Activated naive CD4-positive, alpha-beta T cell treated with anti-CD3 and anti-CD28 coated beads, Interleukin-2, amount 10 ng/mL, durations not matched to agents 7 days and 5 days (primary cell): ENCODE measurements at places on chromosomes 5 and 9.
A peak's percentile ranks its signal among the peaks of the same experiment; 100 is the strongest.

- no peak for DNase-seq
Measured at GRCh38 chr9:94779031-94779430, 52.5 kb downstream of the AOPEP start.

- DNase-seq = no peak
Measured at GRCh38 chr9:116484492-116485061, 202.5 kb upstream of the TRIM32 start.

DNA sequence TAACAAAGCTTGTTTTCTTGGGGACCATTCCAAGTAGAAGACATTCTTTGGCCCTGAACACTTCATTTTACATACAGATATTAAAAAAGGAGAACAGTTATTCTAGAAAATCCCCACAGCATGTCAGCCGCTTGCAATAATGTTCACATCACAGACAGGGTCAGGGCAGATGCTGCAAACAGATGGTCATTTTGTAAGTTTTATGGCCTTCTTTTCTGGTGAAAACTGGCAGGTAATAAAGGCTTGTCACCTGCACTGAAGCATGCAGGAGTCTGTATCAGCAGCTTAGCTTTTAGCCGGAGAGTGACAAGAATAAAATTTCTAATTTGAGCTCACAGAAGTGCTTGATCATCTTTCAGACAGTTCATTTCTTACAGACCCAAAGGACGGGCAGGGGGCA lies 220.9 kb upstream of the DAP start:
- no peak for DNase-seq

DNA sequence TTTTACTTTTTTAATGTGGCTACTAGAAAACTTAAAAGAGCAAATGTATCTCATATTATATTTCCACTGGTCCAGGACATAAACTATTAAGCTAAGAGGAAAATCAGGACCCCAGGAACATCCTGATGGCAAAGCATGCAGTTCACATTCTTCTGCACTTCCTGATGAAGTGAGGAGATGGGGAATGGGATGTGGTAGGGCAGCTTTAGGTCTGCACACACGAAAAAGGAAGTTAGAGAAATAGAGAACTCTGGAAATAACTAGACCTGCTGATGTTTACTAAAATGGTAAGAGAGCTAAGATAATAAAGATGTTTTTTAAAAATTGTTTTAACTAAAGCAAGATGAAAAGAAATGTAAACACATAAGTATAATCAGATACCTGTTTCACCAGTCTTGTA lies 39.7 kb upstream of the NIPBL start:
- DNase-seq = no peak

- DNase-seq = no peak
Measured at GRCh38 chr9:22158927-22159346, 149.8 kb upstream of the CDKN2B start.

GRCh38 chr9:37503736-37504135 lies 18.0 kb downstream of the POLR1E start:
- DNase-seq = no peak

DNA sequence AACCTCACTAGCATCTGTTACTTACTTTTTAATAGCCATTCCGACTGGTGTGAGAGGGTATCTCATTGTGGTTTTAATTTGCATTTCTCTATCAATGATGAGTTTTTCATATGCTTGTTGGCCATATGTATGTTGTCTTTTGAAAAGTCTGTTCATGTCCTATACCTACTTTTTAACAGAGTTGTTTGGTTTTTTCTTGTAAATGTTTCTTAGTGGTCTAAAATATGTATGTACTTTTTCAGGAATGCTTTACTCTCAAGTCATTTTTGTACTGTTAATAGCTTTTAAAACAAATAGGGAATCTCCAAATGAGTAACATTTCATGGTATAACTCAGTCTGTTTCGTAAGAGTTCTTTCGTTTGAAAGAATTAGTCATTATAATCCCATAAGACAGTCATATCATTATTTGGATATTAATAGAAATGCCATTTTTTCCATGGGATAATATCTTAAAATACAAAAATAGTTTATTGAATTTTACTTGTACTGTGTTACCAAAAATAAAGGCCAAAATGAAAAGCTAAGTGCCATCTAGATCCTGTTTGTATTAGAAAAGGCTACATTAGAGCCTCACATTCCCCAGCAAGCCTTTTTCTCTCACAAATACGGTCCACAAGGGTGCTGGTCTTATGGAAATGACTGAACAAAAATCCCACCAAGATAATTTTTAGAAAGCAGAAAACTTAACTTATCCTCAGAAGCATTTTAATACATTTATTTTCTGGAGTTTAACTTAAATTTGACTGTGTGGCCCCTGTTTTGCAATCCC lies 247.7 kb downstream of the PJA2 start:
- DNase-seq = no peak

- no peak for DNase-seq
Measured at GRCh38 chr9:127991017-127991756, 10.4 kb upstream of the EEIG1 start.

- no peak for DNase-seq
Measured at GRCh38 chr5:30436691-30437090, 756.8 kb upstream of the CDH6 start.

DNA sequence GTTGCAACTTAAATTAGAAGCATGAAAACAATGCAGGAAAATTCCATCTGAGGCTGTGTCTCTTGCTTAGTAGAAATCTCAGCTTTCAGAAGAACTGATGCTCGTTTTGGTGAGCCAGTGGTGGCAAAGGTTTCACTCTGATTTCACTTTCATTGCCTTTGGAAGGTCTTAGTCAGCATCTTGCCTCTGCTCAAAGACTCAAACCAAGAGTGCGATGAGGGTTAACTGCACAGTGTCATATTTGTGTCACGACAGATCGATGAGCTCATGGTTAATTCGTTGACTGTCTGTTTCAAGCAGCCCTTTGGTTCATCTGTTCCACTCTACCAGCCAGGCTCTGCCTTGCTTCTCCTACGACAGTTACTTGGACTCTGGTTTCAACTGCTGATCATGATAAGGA lies 331.3 kb upstream of the KIF2A start:
- DNase-seq = no peak

- no peak for DNase-seq
Measured at GRCh38 chr5:2303431-2304100, 420.8 kb upstream of the IRX4 start.

DNA sequence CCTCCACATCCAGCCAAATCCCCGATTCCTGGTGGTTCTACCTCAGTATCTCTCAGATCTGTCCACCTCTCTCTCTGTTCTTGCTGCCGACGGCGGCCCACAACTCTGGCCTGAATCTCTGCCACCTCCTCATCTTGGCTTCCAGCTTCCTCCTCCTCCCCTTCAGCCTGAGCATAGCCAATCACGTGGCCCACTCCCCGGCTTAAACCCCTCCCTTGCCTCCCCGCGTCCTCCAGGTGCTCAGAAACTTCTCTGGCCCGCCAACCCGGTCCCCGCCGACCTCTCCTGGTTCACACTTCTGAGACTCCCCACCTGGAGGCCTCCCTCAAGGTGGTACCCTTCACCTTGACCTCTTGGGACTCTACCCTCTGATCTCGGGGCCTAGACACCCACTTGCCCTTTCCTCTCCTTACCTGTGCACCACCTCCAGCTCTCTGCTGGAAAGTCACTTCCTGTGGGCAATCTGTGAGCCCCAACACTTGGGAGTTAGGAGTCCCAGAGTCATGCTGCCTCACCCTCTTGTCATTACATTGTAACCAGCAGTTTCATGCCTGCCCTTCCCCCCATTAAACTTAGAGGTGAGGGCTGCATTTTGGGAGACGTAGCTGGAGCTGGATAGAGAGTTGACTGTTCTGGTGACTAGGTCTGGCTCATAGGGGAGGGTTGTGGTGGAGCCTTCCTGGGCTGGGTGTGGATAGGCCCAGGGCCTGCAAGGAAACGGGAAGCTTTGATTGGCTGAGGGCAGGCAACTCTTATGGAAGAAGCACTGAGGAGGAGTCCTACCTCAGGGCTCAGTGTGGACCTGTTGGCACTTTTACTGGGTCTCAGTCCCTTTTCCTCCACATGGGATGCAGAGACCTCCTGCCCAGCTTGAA lies 4.5 kb upstream of the SET start:
- peak; percentile 90 for DNase-seq

DNA sequence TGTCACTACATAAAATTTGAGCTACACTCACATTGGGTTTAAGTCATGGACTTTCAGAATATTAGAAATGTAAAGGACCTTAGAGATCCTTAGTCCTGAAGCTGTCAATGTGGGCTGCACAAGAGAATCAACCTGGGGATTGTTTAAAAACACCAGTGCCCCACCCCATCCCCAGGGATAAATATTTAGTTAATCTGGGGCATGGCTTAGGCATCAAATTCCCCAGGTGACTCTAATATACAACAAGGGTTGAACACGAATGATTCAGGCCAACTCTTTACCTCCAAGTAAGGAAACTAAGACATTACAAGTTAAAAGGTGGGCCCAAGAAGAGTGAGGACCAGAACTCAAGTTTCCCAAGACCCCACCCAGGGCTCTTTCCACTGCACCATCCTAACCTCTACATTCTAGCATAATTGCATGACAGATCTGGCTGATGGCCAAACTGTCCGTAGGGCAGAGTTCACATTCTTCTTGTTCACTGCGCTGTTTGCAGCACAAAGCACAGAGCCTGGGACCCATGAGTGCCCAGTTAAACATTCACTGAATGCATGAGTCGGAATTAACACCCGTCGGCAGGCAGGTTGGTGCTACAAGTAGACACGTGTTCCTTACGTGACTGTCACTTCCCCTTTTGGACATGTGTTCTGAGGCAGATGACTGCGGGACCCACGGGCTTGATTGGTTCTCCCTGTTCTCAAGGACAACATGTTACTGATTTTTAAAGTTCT lies 25.2 kb downstream of the CYFIP2 start:
- no peak for DNase-seq

- no peak for DNase-seq
Measured at GRCh38 chr9:27468000-27468399, 56.1 kb upstream of the IFNK start.

GRCh38 chr9:20477940-20478620 lies 144.2 kb downstream of the MLLT3 start:
- DNase-seq = no peak

DNA sequence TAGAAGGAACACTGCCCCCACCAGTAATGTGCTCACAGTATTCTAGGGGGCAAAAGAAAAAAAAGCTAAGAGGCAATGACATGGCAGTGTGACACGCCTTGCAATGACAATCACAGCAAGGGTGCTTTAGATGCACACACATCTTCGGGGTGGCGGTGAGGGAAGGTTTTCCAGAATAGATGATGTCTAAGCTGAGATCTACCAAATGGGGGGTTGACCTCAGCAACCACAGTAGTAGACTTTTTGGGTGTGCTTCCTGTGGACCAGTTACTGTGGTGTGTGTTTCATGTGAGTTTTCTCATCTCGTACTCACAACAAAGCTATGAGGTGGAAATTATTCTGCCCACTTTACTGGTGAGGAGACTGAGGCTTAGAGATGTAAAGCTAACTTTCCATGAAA lies 10.2 kb upstream of the IL12B start:
- DNase-seq = peak; percentile 44

DNA sequence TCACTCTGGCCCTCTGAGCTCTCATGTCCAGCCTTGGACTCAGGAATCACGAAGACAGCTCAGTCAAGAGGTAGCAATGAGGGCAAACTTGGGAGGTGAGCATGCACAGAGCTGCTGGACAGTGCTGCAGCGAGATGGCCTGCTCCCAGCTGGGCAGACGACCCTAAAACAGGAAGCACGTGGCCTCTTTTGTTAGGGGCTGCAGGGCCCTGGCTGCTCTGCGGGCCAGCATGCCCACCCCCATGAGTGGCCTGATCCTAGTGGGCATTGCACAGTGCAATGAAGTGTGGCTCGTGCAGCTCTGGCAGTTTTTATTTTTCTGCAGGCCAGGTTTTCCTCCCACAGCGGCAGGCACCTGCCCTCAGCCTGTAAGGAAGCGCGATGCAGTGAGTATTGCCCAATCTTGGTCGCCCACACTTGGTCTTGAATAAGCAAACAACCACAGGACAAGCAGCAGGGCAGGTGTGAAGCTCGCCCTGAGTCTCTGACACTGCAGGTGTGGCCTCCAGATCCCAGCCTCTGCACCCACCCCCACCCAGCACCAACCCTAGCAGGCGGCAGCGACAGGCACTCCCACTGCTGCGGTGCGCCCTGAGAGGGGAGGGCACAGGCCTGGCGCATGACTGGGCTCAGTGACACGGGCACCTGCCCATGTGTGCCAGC lies 60.8 kb downstream of the SEMA4D start:
- peak; percentile 59 for DNase-seq

DNA sequence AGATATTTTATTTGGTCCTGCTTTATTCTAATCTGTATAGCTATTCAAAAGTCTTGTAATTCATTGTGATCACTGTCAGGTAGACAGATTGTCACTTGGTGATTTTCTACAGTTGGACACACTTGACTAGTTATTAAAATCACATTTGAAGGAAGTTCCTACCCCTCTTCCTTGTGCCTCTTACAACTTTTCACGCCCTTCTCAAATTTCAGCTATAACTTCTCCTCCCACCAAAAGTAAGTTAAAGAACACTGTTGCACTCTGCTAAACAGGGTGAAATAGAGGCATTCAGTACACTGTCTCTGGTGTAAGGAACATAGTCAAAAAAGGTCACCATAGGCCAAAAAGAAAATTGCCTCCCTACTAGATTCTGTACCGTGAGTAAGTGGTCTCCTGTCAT lies 142.1 kb upstream of the POU5F2 start:
- no peak for DNase-seq

GRCh38 chr5:167961731-167962130 lies 329.7 kb upstream of the WWC1 start:
- DNase-seq = no peak

DNA sequence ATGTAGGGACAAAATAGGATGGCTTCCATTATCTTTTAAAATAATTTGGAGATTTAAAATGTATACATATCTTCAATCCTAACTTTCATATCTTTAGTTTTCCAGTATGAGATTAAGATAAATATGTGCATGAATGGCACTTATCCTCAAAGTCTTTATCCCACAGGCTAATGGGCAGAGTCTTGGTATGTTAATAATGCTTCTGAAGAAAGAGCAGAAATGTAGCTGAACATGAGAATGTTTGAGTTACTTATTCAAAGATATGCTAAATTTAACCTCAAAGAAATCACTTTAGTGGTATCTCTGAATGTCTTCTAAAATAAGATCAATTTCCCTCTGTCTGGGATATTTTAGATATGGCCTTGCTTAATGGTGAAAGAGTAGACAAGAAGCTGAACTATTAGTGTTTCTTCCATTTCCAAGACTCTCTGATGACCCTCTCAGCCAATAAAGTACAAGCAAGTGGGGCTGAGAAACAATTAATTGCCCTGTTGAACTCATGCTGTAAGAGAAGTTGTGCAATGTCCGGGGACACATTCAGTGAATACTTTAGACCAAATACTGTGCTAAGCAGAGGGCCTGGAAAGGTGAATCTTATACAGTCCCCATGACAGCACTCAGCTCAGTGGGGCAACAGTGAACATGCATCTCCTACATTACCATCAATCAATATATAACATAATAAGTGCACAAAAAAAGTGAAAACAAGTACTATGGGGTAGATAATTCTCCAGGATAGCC lies 50.0 kb upstream of the ADAMTSL1 start:
- no peak for DNase-seq
